ENCODE measurements at places on chromosomes 3 and 15.

DNA sequence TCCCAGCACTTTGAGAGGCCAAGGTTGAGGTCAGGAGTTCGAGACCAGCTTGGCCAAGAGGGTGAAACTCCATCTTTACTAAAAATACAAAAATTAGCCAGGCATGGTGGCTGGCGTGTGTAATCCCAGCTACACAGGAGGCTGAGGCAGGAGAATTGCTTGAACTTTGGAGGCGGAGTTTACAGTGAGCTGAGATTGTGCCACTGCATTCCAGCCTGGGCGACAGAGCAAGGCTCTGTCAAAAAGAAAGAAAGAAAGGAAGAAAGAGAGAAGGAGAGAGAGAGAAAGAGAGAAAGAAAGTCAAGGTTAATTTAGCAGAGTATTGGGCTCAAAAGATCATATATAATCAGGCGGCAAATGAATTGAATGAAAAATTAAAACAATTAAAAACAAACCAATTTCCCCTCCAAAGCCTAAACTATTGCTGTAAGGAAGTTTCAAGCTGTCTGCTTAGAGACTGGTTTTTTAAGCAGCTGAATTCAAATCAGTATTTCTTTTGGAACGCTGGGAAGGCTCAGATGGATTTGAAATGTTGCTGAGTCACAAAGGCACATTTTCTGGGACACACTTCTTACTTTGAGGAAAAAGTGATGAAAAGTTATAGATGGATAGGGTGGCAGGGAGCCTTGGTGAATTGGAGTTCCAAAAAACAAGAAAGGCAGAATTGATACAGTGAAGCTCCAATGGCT lies 81.3 kb upstream of the BHLHE40 start:
- DNase-seq, result no peak

- no peak for DNase-seq
Measured at GRCh38 chr15:56811586-56811985, 78.3 kb upstream of the ZNF280D start.

GRCh38 chr3:62667714-62668113 lies 207.5 kb downstream of the CADPS start:
- no peak for DNase-seq

GRCh38 chr3:122560680-122561079 lies 3.4 kb downstream of the PARP9 start:
- DNase-seq, result no peak

GRCh38 chr15:40764629-40765103 lies 798 bp downstream of the GCHFR start:
- no peak for DNase-seq

- no peak for DNase-seq
Measured at GRCh38 chr3:125309476-125309875, 65.6 kb downstream of the ZNF148 start.

GRCh38 chr3:160851629-160852210 lies 95.7 kb downstream of the PPM1L start:
- DNase-seq, result no peak

DNA sequence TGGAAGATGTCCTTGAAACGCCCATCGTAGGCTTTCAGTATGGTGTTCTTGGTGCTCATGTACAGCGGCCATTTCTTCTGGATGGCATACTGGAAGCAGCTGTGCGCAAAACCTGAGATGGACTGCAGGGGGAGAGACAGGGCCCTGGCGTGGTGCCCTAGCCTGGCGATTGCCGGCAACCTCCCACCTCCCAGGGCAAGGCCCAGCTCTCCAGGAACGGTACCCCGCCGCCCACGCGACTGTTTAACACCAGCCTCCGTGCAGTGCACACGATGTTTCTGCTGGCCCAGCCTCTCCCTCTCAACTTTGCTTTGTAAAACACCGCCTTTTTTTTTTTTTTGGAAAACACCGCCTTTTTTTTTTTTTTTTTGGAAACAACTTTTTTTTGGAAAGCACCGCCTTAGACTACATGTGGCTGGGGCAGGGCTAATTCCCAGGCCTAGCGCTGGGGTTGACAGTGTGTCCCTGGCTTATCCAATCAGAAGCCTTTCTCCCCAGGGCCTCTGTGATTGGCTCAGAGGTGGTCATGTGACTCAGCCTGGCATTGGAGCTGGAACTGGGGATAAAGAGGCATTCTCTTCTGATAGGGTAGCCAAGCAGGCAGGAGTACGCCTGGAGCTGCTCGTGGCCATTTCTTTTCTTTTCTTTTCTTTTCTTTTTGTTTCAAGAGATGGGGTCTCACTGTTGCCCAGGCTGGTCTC lies 14.7 kb downstream of the IDH2 start:
- DNase-seq, result no peak

GRCh38 chr3:13347390-13347950 lies 72.7 kb downstream of the NUP210 start:
- DNase-seq, result no peak

DNA sequence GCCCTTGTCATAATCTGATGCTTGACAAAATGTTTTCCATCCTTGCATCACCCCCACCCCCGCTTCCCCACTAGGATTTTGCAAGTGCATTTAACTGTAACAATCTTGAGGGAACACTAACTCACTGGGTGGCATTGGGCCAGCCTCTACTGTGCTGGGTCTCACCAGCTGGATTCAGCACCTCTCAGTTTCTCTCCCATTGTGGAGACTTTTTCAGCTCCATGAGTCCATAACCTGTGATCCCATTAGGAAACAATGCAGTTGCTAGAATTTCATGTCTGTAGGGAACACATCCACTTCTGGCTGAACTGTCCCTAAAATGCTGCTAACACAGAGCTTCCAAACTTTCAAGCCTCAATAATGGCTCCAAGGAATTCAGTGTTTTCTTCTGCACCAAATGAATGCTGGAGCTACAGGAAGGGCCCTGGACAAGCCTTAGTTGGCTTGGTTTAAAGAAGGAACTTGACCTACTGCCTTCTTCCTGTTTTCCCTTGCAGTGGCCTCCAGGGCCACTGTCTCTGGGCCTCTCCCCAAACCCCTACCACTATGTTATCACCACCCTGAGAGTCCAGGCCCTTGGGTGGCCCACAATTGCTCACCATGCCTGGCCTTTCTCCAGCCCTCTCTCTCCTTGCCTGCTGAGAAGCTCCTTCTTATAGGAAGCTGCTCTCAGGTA lies 15.6 kb downstream of the CYP19A1 start:
- DNase-seq, result no peak

DNA sequence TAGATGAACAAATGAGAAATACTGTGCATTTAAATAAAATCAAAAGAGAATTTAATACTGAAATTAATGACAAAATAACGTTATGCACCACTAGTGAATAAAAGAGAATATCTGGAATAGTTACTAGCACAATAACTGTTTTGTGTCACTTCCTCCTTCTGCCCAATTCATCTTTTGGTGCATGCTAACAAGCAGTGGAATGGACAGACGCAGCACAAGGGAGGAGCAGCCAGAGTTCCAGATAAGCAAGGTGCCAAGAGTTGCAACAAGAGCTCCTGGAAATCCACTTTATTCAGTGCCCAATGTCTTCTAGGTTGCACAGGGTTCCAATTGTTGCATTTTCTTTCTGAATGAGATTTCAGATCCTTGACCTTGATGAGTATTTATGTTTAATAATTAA lies 66.5 kb upstream of the PLXND1 start:
- no peak for DNase-seq

GRCh38 chr3:130392266-130392665 lies 46.8 kb downstream of the COL6A5 start:
- DNase-seq, result no peak

- DNase-seq, result no peak
Measured at GRCh38 chr3:123129532-123129931, 62.7 kb downstream of the PDIA5 start.

DNA sequence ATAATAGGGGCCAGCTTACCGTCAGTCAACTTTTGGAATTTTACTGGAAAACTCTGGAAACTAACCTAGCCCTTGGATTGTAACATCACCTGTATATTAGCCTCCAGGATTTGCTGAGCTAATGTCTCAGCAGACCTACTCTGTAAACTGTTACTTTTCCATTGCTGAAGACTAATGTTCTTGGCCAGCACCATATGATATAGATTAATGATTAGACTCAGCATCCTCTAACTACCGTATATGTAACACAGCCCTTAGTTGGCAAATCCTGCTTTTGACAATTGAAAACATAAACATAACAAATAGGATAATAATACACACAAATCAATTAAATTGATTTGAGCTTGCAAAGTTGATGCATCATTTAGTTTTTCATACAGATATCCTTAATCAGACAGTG lies 26.6 kb upstream of the GBE1 start:
- DNase-seq, result no peak

DNA sequence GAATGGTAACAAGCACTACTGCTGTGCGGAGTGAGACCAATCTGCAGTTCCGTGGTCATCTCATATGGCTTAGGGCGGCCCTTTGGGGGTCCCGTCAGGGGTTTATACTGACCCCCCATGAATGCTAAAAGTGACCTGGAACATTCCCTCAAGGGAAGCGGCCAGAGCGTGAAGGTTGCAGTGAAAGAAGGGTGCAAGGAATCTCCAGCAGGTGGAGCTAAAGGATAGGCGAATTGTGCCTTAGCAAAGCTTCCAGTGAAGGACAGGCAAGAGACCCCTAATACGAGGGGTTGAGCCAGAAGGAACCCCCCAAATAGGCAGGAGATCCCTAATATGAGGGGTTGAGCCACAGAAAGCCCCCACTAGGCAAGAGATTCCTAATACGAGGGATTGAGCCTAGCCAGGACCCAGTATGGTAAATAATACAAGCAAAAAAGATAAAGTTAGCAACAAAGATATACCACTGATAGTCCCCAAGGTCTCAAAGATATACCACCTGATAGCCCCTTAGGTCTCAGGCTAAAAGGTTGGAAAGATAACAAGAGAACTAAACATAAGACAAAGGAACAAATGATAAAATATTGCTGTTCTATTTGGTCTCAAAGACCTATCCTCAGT lies 32.8 kb downstream of the ZNF589 start:
- peak; percentile 2 for DNase-seq

DNA sequence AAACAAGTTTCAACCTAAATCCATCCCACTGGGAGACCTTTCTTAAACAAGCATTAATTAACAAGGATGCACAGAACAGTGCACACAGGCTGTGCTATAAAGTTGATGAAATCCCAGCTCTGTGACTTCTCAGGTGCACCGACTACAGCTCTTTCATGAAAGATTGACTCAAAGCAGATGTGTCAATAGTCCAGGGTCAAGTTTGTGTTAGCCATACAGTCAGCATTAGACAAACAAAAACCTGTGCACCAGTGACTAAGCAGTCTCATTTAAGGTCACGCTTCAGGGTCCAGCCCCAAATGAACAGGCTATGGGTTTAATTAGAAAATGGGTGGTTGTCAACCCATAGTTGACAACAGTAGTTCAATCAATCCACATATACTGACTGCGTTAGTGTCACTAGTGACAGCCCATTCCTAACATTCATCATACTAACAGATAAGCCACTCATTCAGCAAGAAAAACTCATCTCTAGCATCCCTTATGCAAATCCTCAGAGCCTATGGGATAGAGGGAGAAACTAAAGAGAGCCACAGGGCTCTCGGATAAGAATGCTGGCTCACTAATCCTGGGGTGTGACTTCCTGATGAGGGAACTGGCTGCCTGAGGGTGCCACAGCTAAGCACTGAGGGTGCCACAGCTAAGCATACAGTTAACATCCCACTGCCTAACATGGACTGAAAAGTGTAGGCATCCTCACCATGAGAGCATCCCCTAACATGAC lies 84.1 kb downstream of the WNT5A start:
- no peak for DNase-seq

DNA sequence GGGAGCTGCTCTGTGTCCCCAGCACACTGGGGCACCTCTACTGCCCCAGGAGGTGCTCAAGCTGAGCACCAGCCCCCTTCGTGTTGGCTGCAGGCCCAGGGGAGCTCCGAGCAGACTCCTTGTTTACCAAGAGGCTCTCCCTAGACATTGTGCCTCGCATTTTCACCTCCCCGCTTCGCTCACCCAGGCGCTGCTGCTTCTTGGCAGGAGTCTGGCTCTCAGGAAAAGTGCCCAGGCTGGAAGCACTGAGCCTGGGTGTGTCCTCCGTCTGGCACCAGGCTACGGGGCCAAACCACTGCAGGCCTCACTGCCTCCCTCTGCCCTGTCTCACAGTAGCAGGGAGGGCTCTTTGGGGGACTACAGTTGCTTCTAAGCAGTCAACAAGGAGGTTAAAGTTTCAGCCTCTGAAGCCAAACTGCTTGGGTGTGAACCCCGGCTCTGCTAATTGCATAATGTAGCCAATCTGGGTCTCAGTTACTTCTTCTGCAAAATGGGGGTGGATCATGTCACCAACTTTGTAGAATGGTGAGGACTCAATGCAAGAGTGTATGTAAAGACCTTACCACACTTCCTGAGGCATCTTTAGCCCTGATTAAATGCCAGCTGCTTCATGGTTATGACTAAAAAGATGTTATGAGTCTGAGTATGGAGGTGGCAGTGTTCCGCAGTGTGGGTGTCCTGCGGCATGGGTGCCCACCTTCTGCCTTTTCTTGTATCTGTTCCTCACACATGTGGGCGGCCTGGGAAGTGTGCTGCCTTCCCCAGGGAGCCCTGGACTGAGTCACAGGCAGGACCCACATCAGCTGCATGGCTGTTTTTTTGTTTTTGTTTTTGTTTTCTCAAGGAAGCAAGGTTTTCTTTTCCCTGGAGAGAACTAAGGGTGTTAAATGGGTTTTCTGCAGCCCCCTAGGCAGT lies 88.9 kb downstream of the CLSTN2 start:
- DNase-seq, result no peak

DNA sequence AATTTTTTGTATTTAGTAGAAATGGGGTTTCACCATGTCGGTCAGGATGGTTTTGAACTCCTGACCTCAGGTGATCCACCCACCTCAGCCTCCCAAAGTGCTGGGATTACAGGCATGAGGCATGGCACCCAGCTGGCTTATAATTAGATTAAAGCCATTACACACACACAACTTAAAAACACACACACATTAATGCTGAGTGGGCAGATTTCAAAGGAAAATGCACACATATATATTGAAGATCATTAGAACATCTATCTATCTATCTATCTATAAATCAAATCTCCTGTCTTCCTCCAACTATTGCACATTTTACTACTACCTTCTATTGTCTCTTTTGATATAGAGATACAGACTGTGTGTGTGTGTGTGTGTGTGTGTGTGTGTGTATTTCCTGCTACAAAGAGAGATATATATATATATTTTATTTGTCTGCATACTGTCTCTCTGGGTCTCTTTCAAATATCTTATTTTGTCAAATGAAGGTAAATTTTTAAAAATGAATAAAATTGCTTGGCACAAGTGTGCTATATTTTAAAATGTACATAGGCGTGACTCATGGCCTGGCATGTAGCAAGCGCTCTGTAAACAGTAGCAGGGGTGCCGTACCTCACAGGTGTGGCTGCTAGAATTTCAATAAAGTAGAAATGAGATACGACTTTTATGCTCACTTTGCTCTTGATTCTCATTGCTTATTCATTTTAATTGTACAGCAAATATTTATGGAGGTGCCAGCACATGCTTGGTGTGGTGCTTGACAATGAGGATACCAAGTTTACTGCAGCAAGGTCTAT lies 655.8 kb downstream of the AGBL1 start:
- DNase-seq, result no peak

- DNase-seq, result no peak
Measured at GRCh38 chr3:15319575-15319974, 12.8 kb downstream of the SH3BP5 start.
